Activated CD4-positive, alpha-beta T cell treated with anti-CD3 and anti-CD28 coated beads for 36 hours (primary cell): ENCODE measurements at places on chromosomes 1 and 21.

GRCh38 chr1:222061711-222062359 lies 319.9 kb upstream of the DUSP10 start:
- no peak for DNase-seq

- DNase-seq, result no peak
Observed at GRCh38 chr1:76950306-76950705, 83.0 kb downstream of the ST6GALNAC5 start.

GRCh38 chr21:16082038-16082816 lies 352.4 kb downstream of the USP25 start:
- DNase-seq, result no peak

DNA sequence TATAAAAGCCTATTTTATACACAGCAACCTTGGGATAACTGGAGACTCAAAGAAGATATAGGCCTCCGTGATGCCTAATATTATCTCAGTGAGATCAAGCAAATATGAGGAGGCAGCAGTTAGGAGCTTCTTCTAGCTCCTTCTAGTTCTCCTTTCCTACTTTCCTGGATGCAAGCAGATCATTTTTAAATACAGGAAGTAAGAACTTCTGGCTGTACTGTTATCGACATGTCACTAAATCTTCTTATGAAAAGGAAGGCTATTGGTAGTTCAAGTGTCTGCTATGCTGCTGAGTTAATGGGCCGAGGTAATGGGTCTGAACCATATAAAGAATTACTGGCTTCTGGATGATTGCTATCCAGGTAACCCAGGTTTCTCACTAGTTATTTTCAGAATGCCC lies 15.9 kb downstream of the HSPA13 start:
- DNase-seq, result no peak

- no peak for DNase-seq
Observed at GRCh38 chr1:49389699-49390098, 613.0 kb upstream of the BEND5 start.

DNA sequence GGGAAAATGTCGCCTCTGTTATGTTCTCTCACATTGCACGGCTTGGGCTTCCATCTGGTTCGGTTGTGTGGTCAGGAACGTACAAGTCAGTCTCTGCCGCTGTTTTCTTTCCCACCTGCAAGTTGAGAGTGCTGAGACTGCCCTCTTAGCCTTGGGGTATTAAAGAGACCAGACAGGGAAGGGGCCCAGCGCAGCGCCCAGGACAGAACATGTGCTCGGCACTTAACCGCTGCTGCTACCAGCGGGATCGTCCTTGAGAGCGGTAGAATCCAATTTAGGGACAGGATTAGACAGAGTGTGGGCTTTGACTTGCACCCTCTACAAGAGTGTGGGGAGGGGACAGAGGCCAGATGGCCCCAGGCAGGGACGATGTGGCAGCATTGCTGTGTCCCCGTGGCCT lies 17.7 kb upstream of the AGPAT3 start:
- DNase-seq, result no peak
